ENCODE measurements at places on chromosomes 16 and 17.

GRCh38 chr17:37493249-37494027 is 3.7 kb downstream of the DUSP14 start:
- no peak for DNase-seq

GRCh38 chr17:79974566-79975497 is 60.8 kb downstream of the TBC1D16 start:
- DNase-seq = no peak

DNA sequence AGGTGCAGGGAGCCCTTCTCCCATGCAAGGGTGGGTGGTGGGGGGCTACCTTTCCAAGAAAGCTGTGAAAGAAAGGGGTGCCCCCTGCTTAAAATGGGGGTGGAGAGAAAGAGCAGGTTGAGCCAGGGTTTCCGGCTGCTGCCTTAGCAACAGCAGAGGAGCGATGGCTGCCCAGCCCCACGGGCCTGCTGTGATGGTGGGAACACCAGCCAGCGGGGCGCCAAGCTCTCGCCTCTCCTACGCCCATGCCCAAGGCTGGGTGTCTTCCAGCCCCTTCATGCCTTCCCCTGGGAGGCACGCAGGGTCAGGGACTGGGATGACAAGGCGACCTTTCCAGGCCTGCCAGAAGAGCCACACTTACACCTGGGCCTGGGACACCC is 3.0 kb downstream of the FMNL1 start:
- no peak for DNase-seq

GRCh38 chr17:2926019-2926650 is 129.9 kb downstream of the RAP1GAP2 start:
- no peak for DNase-seq

- no peak for DNase-seq
Observed at GRCh38 chr17:60923000-60923399, 245.3 kb downstream of the BCAS3 start.

GRCh38 chr17:65914784-65915342 is 277.1 kb downstream of the CEP112 start:
- DNase-seq = no peak

GRCh38 chr17:60351012-60351695 is 40.8 kb downstream of the USP32 start:
- no peak for DNase-seq

DNA sequence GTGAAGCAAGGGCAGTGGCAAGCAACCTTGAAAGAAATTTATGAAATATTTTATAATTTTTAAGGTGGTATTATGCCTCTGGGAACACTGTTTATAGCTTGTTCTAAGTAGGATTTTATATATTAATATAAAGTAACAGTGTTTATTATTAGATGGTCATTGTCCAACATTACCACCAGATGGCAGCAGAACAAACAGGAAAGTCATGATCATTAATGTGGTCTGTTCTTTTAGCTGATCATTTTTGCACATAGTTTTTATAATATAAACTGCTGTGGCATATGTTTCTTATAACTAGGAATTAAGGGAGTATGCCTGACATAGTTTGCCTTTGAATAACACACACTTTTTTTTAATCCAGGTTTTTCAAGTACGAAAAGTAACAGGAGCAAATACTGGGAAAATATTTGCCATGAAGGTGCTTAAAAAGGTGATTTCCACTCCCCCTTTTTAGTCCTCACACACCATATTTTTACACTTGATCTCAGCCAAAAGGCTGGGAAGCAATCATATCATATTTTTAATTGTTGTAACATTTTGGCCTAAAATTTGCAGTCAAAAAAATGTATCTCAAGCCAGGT is 21.4 kb downstream of the RPS6KB1 start:
- DNase-seq = no peak

DNA sequence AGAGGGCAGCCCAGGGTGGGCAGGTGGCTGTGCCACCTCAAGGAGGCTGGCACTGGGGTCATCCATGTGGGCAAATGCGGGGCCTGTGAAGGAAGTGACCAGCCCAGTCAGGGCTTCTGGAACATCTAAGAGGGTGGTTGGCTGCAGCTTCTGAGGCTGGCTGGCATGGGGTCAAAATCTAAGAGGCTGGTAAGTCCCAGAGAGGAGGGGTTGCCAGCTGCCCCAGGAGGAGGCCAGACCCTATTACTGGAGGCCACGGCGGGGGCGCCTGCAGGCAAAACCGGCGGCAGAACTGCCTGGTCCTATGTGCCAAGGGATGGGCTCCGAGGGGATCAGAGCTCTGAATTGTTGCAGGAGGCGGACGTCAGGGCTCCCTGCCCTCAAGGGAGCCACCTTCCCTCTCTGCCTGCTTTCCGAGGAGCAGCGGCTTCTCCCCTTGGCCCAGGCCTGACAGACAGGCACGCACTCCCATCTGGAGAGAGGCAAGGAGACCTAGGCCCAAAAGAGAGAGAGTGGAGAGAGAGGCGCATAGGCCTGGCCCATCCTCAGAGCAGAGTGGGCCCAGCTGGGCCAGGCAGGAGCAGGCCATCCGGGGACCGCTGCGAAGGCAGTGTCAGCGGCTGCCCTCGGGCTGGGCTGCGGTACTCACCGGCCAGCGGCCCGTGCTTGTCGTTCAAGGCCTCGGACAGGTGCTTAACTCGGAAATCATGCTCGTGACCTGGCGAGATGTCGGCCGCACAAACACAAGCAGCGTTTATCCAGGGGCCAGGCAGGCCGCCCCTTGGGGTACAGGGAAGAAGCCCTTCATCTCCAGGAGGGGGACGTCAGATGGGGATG is 10.9 kb downstream of the ZACN start:
- DNase-seq = no peak

- no peak for DNase-seq
Observed at GRCh38 chr17:78232859-78233173, 1.4 kb downstream of the TMEM235 start.

DNA sequence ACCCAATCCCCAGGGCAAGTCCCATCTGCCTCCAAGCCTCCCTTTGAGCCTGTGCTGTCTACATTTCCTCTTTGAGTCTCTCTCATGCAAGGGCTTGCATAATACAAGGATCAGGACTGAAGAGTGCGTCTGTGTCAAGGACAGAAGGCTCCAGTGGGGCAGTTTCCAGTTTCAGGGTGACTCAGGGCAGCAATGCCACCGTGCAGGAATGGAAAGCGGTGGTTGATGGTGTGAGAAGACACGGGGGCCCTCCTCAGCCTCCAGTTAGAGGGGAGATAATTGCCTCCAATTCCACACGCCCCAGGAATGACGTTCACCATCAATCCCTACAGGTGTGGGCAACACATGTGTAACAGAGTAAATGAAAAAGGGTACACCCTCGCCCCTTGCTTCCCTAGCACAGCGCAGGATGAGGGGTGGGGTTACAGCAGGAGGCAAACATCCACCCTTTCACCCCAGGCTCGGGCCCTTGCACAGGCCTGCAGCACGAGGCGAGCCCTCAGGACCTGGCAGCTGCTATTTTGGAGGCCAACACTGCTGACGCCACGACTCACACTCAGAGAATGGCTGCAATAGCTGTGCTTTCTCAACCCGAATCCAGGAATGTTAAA is 24.8 kb upstream of the SLC25A19 start:
- no peak for DNase-seq

DNA sequence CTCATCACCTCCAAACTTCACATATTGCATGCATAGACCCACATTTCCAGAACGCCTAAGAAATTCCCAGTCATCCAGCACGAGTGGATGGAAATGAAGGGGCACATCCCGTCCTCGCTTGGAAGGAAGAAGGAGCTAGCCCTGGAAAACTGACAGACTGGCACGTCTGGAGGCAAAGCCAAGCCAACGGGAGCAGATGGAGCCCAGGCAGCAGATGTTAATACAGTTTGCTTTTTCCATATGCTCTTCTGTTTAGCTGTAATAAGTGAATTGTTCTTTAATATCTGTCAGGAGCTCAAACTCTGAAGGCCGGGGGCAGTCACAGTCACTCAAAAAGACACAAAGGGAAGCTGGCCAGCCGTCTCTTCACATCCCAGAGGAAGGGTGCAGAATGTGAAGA is 187.7 kb downstream of the XYLT1 start:
- no peak for DNase-seq

DNA sequence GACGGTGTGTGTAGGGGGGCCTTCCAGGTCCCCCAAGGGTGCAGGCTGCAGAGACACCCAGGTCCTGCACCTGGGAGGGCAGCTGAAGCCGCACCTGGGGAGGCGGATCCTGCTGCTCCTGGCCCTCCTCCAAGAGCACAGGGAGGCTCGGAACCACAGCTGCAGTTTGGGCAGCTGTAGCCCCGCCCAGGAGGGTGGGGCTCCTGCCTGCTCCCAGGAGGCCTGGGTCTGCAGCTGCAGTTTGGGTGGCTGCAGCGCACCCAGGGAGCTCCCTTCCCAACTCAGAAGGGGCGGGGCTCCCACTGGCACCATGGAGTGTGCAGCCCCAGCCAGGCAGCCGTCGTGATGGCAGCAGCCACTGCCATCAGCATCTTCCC is 69.4 kb upstream of the NKD1 start:
- DNase-seq = no peak

- DNase-seq = no peak
Observed at GRCh38 chr17:43967251-43967875, 13.6 kb upstream of the PYY start.

GRCh38 chr17:43962479-43962878 is 8.7 kb upstream of the PYY start:
- DNase-seq = no peak

- no peak for DNase-seq
Observed at GRCh38 chr17:1493291-1493980, 950 bp upstream of the MYO1C start.

DNA sequence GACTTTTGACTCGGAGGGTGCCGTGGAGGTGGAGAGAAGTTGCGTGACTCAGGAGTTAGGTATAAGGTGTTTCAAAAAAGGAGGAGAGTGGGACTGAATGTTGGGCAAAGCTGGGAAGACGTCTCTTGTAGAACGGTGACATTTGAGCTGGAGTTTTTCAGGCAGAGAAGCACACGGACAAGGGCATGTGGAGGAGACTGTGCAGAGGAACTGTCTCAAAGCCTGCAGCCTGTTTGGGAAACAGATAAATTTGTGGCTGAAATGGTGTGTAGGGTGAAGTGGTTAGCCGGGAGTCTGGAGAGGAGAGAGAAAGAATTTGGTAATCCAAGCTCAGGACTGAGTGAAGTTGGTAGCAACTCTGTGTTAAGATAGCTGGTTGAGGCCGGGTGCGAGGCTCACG is 9.8 kb downstream of the USP10 start:
- DNase-seq = no peak

- DNase-seq = no peak
Observed at GRCh38 chr16:86338403-86339115, 171.8 kb upstream of the FOXF1 start.

DNA sequence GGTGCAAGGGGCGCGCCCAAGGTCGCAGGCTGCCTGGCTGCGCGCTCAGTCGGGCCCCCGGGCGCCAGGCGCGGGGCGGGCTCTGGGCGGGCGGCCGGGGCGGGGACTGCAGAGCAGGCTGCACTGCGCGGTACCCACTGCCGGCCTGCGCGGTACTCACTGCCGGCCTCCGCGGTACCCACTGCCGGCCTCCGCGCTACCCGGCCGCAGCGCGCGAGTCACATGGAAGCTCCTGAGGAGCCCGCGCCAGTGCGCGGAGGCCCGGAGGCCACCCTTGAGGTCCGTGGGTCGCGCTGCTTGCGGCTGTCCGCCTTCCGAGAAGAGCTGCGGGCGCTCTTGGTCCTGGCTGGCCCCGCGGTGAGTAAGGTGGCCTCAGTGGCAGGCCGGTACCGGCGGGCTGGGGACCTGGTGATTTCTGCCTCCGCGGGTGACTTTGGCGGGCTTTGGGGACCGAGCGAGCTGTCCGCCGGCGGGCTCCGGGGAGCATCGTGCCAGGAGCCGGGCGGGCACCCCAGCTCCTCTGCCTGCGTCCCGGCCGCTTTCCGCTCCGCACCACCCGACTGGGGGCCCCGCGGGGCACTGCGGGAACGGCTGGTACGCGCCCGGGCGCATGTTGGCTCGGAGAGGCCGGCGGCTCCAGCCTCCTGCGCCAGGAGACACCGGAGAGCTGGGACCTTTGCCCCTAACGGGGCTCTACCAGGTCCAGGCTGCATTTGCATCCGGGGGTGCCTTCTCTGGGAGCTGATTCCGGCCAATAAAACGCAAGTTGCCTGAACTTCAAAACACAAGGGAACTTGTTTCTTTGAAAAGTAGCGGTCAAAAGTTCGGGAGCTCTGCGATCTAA is at the start of gene SLC47A1:
TSS of gene SLC47A1 (plus strand) at position 137 of the 844 bp plus-strand sequence. CDS start at position 223, 86 bp downstream.
- DNase-seq = no peak

GRCh38 chr16:12862327-12862726 is 39.1 kb upstream of the SHISA9 start:
- no peak for DNase-seq

GRCh38 chr17:73770849-73771229 is 126.6 kb upstream of the SDK2 start:
- no peak for DNase-seq

GRCh38 chr16:84836234-84836647 is 16.5 kb downstream of the CRISPLD2 start:
- DNase-seq = no peak

DNA sequence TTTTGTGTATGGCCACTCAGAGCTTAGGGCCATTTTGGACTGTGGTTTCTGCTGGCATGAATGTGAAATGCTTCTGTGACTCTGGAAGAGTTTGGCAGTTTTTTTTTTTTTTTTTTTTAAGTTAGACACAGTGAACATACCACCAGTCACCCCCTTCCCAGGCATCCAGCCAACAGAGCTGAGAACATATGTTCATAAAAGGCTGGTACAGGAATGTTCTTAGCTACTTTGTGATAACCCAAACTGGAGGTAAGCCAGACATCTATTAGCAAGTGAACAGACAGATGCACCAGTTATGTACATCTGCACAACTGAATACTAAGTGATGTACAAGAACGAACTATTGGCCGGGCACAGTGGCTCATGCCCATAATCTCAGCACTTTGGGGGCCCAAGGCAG is 92.7 kb downstream of the ABCC1 start:
- no peak for DNase-seq

GRCh38 chr17:82215095-82215971 is 2.7 kb upstream of the CCDC57 start:
- DNase-seq = no peak

- DNase-seq = no peak
Observed at GRCh38 chr16:87178177-87178863, 138.9 kb downstream of the C16orf95 start.

- no peak for DNase-seq
Observed at GRCh38 chr17:8126491-8127066, 2.7 kb upstream of the HES7 start.

GRCh38 chr16:70475054-70475871 is 20.9 kb downstream of the FCSK start:
- DNase-seq = no peak

- DNase-seq = no peak
Observed at GRCh38 chr16:7650431-7650830, 317.8 kb downstream of the RBFOX1 start.

DNA sequence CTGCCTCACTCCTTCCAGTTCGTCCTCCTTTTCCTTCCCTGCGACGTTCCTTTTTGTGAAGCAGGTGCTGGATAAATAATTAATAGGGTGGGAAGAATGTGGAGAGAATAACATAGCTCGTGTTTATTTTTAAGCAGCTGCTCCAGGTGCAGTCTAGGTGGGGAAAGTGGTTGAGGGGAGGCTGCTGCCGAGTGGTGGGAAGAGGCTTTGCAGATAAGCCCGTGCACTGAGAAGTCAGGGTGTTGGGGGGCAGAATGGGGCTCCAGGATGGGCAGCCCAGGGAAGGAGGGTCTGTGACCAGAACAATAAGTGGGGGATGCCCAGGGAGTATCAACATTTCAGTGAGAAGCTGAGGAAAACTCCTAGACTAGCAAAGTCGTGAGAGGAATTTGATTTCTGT is 300.5 kb downstream of the CPPED1 start:
- DNase-seq = no peak

- DNase-seq = no peak
Observed at GRCh38 chr16:85735225-85735635, 15.7 kb downstream of the C16orf74 start.
